Activated CD8-positive, alpha-beta memory T cell treated with anti-CD3 and anti-CD28 coated beads for 36 hours (primary cell): ENCODE measurements at places on chromosomes 3 and 15. TPM values are rescaled to one million over a fixed set of nuclear protein-coding genes. Genes with fewer than 3 reads are reported as not detected.

ARID3B gene
- total RNA-seq: 34.3 TPM

ATP13A3 gene
- 213 TPM for total RNA-seq

C3orf33 gene
- total RNA-seq: 2.0 TPM

ALG1L2 gene
- total RNA-seq: 0.82 TPM

CD96 gene
- 68.3 TPM for total RNA-seq

TGM5 gene
- total RNA-seq: not detected

MYRIP gene
- not detected for total RNA-seq
